ENCODE measurements at places on chromosomes 7 and 10. TPM values are rescaled to one million over a fixed set of nuclear protein-coding genes. Genes with fewer than 3 reads are reported as not detected.

OR2A5 gene
- not detected for total RNA-seq

CLEC5A gene
- total RNA-seq = not detected

AOAH gene
- total RNA-seq = not detected

ETV1 gene
- 2.2 TPM for total RNA-seq

AKR1B15 gene
- 0.21 TPM for total RNA-seq

ADAP1 gene
- 32.2 TPM for total RNA-seq

INSYN2A gene
- total RNA-seq = not detected

C10orf62 gene
- total RNA-seq = not detected

NUPR2 gene
- total RNA-seq = 5.7 TPM

ANKRD61 gene
- total RNA-seq = not detected

TMEM140 gene
- total RNA-seq = not detected

DDIT4 gene
- total RNA-seq = 1,321 TPM

VWA2 gene
- total RNA-seq = 2.8 TPM

FXYD4 gene
- not detected for total RNA-seq

TET1 gene
- total RNA-seq = 0.85 TPM

GRM3 gene
- not detected for total RNA-seq

FKBP6 gene
- total RNA-seq = not detected

SMKR1 gene
- total RNA-seq = not detected

LIPN gene
- total RNA-seq = 0.93 TPM

POLR3A gene
- 14.0 TPM for total RNA-seq

ACSL5 gene
- not detected for total RNA-seq

RPEL1 gene
- not detected for total RNA-seq

COL28A1 gene
- total RNA-seq = under 0.01 TPM

CFAP43 gene
- total RNA-seq = 0.09 TPM

FOXP2 gene
- 0.46 TPM for total RNA-seq

ITIH2 gene
- total RNA-seq = not detected

PLPP4 gene
- not detected for total RNA-seq

SPDYE5 gene
- total RNA-seq = not detected

OR13A1 gene
- not detected for total RNA-seq

DIP2C gene
- total RNA-seq = 4.2 TPM

DNAJC30 gene
- total RNA-seq = 2.0 TPM

TMEM196 gene
- total RNA-seq = not detected

RSBN1L gene
- total RNA-seq = 13.5 TPM

ZNF804B gene
- total RNA-seq = not detected

CUZD1 gene
- total RNA-seq = 0.09 TPM

NPSR1 gene
- total RNA-seq = not detected

CARD11 gene
- total RNA-seq = 6.1 TPM

NOD1 gene
- 5.9 TPM for total RNA-seq
